ENCODE measurements at places on chromosomes 6 and 20.

DNA sequence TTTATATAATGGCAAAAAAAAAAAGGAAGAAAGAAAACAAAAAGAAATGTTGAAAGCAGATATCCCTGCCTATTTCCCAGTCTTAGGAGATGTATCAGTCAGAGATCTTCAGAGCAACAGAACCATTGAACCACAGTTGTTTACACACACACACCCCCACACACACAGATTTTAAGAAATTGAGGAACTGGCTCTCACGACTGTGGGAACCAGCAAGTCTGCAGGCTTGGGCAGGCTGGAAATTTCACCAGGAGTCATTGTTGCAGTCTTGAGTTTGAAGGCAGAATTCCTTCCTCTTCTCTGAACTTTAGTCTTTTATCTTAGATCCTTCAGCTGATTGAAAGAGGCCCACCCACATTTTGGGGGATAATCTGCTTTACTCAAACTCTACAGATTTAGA, 380.9 kb downstream of the CDKAL1 start:
- DNase-seq, result no peak

- DNase-seq, result no peak
Observed at GRCh38 chr6:40796260-40797221, 209.4 kb upstream of the LRFN2 start.

- DNase-seq, result no peak
Observed at GRCh38 chr6:137219664-137220252, 573 bp upstream of the IFNGR1 start.

GRCh38 chr6:149925974-149926777, 3.3 kb upstream of the RAET1G start:
- no peak for DNase-seq

GRCh38 chr6:168884646-168885086, 369.0 kb downstream of the THBS2 start:
- peak; percentile 90 for DNase-seq

- no peak for DNase-seq
Observed at GRCh38 chr6:159044899-159045727, at the start of gene TAGAP. TAGAP (minus strand) TSS chr6:159044991; CDS start chr6:159044146, 845 bp downstream.

GRCh38 chr6:166952567-166953486, 3.5 kb downstream of the RNASET2 start:
- DNase-seq, result no peak

GRCh38 chr20:51210084-51210483, 187.2 kb upstream of the KCNG1 start:
- DNase-seq, result no peak

DNA sequence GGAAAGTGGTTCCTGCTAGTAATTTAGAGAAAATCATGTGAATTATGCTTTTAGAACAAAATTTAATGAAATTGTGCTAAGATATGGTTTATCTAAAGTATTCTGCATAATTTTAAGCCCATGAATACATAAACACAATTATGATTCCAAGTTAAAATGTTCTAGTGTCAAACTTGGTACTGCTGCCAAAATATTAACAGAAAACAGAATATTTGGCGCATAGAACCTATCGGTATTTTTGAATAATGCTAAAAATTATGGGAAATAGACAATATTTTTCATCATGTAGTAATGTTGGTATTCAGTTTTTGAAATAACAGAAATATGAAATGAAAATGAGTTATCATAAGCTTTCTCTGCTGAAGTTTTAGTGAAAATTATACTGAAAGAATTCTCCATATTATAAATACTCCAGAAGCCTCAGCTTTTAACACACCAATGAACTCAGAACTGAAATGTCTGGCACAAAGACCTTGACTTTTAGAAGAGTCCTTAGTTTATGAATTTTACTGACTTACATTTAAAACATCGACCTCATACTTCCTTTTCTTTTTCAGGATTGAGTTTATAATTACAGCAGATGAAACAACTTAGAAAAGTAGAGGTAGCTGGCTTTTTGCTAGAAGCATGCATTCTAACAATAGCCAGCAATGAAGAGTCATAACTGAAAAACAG, 1192.3 kb upstream of the GJE1 start:
- DNase-seq, result no peak

DNA sequence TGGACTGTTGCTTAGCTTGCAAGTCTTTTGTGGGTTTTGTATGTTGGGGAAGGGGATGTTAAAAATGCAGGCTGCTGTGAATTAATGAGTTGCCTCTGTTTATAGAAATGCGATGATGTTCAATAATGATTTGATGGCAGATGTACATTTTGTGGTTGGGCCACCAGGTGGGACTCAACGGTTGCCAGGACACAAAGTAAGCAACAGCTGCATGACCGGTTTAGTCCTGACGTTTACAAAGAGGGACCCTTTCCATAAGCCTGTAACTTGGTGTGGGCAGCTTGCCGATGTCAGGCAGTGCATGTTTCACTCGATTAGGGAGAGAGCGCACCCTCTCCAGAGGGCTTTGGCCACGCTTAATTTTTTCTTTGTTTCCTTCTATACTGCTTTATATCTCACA, 1.3 kb downstream of the BTBD3 start:
- DNase-seq, result no peak

DNA sequence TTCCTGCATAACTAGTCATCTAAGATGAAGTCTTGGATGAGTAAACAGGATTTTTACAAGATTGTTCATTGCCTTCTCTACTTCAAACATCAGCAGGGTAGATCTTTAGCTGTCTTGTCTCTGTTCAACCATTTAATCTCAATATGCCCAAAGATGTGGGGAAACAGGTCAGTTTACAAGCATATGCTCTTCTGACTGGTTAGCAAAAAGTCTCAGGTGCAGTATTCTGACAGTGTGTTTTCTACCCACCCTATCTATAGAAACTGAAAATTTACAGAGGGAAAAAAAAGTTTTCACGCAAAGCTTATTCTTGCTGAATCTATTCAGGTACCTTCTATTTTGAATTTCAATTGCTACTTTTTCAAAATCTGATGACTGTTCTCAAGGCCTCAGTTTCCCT, 29.0 kb downstream of the MAP3K5 start:
- DNase-seq, result no peak

DNA sequence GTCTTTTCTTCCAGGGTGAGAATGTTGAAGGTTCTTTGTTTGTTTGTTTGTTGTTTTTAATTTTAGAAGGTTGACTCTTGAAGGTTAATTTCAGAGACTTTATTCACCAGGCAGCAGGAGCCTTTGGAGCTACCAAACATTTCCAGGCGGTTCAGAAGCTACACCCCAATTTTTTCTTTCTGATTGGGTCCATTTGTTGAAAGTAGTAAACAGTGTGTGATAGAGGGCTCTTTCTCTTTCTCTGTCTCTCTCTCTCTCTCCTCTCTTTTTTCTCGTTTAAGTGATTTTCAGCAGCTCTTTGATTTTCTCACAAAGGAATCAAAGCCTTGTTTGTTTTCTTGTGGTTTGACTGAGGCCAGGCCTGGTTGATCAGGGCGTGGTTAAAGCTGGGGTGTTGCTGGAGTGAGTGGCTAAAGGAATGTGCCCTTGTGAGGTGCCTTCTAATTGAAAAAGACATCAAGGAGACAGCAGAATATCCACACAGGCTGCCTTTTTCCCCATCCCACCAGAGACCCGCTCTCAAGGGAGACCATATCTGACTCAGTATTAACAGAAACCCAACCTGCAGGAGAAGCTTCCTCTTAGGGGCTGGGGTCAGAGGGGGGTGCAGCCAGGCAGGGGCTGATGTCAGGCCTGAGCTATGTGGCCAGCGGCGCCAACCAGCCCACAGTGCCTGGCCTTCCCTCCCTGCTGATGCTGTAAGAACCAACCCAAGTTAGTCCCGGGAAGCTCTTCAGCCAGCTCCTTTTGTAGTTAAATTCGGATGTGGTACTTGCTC, 40.4 kb upstream of the NAA20 start:
- peak; percentile 40 for DNase-seq

DNA sequence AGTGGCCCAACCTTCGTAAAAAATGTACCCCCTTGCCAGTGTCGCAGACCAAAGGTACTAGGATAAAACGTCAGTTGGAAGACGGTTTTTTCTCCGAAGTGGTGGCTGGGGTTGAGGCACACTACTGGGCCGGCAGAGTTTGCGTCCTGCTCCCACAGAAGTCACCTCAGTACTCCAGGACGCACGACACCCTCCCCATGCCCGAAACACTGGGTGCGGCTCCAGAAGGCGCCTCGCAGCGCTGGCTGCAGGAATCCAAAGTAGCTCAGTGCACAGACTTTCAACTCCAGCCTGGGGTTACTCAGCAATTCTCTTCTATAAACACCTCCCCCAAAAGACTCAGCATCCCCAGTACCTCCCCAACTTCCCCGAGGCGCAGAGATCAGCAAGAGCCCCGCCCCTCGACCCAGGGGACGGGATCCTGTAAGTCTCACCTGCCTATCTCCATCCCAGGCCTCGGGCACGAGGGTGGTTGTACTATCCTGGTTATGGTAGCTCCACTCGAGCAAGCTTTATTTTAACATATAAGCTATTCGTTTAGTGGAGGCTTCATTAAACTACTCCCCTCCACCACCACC, 88.2 kb downstream of the ZFP64 start:
- DNase-seq, result no peak

DNA sequence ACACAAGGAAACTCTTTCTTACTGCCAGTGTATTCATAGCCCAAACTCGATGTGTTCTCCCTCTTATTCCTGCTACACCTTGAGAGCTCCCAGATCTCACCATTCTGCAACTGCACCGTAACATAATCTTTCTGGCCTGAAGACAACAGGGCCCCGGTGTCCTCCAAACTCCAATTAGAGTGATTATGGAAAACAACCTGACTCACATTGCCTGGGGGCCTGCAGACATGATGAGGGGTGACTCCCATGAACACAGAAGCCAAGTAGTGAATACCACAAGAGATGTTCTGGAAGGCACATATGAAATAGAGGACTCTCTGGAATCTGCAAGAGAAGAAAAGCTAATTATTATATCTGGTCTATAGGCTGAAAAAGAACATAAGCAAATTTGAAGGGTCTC, 19.7 kb downstream of the SLC22A16 start:
- no peak for DNase-seq

DNA sequence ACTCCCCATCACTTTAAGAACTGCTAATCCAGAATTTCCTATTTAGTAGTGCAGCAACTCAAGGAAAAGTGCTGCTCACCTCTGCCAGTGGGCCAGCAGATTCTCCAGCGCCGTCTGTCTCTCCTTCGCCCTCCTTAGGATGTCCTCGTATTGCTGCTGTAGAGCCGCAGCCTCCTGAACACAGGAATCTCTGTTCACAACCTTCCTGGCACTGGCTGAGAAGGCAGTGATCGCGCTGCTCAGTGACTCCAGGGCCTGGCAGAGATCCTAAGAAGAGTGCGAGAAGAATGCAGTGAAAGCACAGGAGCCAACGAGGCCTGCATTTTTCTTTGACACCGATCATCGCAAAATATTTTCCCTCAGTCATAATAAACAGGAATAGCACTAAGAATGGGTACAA, 209.0 kb downstream of the SYNE1 start:
- DNase-seq, result no peak

- DNase-seq, result no peak
Observed at GRCh38 chr6:32491700-32492099, 38.4 kb downstream of the HLA-DRB5 start.

DNA sequence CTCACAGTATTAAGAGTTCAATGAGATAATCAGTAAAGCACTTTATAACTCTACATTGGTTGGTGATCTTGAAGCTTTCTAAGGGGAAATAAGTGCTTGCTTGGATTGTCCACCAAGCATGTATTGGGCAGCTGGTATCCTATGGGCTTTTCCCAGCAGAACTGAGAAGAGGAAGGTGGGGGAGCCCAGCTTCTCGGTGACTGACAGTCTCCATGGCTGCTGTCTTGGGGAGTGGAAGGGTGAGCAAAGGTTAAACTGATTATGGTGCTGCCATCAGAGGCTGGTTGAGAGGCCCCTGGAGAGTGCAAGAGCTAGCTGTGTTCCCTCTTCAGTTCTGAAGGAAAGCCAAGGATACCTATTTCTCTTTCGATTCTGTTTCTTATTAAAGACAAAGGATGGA, 35.5 kb upstream of the ADTRP start:
- no peak for DNase-seq

- DNase-seq, result no peak
Observed at GRCh38 chr6:32123681-32124080, 4.4 kb downstream of the ATF6B start.

DNA sequence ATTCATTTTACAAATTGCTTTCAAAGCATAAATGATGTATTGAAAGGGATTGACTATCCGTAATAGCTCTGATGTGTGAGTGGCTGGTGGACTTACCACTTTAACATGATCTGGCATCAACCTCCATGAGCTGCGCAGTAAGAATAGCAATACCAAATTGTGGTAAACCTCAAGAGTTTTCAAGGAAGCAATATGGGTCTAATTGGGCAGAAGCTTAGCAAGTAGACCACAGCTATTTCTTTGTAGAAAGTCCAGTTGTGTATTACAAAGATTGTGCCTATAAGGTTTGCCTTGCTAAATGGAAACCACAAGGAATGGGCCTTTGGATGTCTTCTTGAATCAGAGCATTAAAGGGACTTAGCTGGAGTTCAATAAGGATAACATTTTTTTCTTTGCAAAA, 736.6 kb downstream of the KIF16B start:
- DNase-seq, result no peak

DNA sequence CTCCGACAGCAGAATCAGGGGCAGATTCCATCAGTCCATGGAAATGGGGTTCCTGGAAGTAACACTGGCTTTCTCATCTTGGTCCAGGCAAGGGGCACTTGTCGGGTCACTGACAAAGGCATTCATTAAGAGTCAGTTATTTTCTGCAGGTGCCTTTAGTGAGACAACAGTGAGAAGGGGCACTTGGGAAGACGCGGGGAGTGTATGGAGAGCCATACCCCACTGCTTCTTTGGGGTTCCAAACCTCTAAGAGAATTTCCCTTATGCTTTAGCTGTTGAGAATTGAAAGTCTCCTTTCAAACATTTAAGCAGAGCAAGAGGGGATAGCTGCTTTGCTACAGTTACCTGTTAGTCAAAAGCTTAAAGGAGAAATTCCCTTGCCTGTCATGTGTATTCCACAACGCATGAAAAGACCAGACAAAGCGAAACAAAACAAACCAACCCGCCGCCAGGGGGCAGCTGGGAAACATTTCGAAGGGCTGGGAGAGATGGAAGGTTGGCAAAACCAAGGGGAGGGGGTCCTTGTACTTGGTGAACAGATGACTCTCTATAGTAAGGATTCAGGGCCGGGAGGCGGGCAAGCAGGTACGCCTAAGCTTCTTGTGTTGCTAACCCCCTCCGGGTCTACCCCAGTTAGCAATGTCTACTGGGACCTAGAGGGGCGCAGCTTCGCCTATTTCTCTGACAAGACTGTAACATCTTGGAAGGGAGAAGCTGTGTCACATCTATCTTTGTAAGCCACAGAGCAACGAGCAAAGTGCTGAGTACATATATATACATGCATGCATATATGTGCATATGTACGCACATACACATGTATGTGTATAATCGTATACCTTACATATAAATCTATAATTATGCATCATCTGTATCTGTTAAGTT, 474.9 kb upstream of the AGPAT4 start:
- no peak for DNase-seq

GRCh38 chr6:117448732-117449485, 23.2 kb upstream of the ROS1 start:
- DNase-seq, result no peak

GRCh38 chr20:53491462-53491861, 102.2 kb downstream of the ZNF217 start:
- DNase-seq, result no peak

Data from frontal cortex (tissue), 4 donors.